NCI-H524 treated with DMSO at 0.1 percent for 48 hours (cell line): ENCODE measurements at places on chromosomes 16 and 17.

DNA sequence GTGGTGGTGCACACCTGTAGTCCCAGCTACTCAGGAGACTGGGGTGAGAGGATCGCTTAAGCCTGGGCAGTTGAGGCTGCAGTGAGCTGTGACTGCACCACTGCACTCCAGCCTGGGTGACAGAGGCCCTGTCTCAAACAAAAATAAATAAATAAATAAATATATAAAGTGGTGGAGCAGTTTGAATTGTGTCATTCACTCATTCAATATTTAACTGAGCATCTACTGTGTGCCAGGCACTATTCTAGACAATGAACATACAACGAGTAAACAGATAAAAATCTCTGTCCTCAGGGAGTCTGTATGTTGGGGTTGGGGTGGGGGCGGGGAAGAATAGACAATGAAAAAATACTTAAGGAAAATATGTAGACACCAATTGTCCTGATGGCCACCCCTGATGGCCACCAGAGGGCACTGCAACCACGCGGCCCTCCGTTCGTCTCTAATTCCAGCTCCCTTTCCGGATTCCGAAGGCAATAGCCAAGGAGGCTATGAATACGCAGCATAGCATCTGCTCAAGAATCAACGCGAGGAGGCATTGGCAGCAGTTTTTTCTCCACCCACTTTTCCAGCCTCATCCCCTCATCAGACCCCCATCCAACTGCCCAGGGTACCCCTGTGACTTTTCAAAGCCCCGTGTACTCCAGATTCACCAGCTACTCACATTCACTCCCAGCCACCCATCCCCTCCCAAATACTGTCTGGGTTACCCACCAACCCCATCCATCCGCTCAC, 21.4 kb downstream of the QPRT start:
- peak; percentile 74 for DNase-seq

- DNase-seq: no peak
These were observed 13.3 kb upstream of the SBK1 start for GRCh38 chr16:28279006-28279405.

DNA sequence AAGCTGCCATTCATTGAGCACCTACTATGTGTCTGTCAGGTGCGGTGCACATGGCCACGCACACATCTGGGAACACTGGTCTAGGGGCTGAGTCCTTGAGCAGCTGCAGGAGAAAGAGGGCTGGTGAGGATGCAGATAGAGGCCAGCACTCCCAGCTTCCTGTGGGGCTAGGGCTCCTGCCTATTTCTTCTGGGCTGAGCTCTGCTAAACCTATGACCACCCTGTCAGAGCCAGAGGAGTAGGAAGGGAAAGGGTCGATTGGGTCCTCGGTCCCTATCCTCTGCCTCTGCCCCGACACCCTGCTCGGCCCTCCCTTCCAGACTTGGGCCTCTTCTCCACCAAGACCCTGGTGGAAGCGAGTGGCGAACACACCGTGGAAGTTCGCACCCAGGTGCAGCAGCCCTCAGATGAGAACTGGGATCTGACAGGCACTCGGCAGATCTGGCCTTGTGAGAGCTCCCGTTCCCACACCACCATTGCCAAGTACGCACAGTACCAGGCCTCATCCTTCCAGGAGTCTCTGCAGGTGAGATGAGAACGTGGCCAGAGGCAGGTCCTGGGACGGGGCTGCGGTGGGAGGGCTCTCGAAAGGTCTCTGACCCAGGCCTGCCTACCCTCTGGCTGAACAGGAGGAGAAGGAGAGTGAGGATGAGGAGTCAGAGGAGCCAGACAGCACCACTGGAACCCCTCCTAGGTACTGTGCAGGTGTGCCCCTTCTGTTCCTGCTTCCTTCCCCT, 4.0 kb upstream of the TMEM88 start:
- no peak for DNase-seq

GRCh38 chr17:49002331-49002730, 5.1 kb downstream of the IGF2BP1 start:
- DNase-seq: no peak

GRCh38 chr17:48375356-48375755, 54.7 kb downstream of the SKAP1 start:
- DNase-seq: no peak
